Calu3 (cell line): ENCODE measurements at places on chromosomes 11 and 22. TPM values are rescaled to one million over a fixed set of nuclear protein-coding genes. Genes with fewer than 3 reads are reported as not detected.

The ST3GAL4 gene
- 22.1 and 27.9 TPM in 2 replicates for total RNA-seq

The OR56A1 gene
- not detected in 2 replicates for total RNA-seq

The RTL10 gene
- 26.2 and 28.7 TPM in 2 replicates for total RNA-seq

- no peak for DNase-seq
Measured at GRCh38 chr11:44112091-44112821, 16.8 kb downstream of the EXT2 start.

DNA sequence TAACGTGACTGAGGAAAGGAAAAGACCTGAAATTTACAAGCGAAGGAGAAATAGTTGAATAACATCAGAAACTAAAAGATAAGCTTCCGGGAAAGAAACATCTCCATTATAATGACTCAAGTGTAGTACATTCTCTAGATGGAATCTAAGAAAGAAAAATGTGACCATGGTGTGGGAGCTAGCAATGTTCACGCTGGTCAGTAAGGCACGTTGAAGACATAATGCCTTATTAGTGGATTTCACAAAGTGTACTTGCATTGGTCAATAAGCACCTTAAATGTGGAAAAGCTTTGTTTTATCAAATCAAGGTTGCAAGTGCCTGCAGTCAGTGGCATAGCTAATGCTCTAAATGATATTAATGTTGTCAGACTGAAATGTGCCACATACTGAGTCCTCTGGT is 2.8 kb upstream of the LARGE1 start:
- no peak for DNase-seq

GRCh38 chr11:70324376-70325115 is 54.1 kb downstream of the PPFIA1 start:
- DNase-seq, result no peak

The FBLN1 gene
- total RNA-seq, result 28.4 and 28.6 TPM in 2 replicates

DNA sequence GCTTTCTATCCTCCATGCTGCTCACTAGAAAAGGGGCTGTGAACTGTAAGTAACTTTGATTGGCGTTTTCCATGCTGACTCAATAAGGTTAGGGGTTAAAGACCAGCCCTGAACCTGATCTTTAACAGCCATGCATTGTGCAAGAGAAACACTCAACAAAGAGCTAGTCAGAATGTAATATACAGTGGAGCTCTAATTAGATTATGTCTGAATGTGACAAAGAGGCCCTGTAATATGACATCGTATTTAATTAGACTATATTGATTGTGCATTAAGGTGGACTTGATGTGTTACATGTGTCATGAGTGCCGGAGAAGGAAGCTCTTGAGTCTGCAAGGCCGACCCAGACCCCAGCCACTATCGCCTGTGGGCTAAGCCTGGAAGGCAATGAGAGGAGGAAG is 70.5 kb downstream of the PKNOX2 start:
- DNase-seq, result no peak

GRCh38 chr11:32894921-32895320 is 2.3 kb downstream of the QSER1 start:
- no peak for DNase-seq
